Pancreas (tissue), 10 donors: ENCODE measurements at places on chromosomes 3 and 15.

- H3K4me1 ChIP-seq, result peaks cover 15% of the 10 kb centered on the region
- no peak for DNase-seq
- H3K27me3 ChIP-seq, result no peaks in the 10 kb centered on the region
- peaks cover 35% of the 10 kb centered on the region for H3K36me3 ChIP-seq
- no peak overlapping the region for H3K27ac ChIP-seq
These were observed 11.6 kb upstream of the ULK3 start for GRCh38 chr15:74854453-74855022.

- DNase-seq, result no peak
- no peak overlapping the region for H3K4me3 ChIP-seq
- H3K27ac ChIP-seq, result no peak overlapping the region
These were observed 34.9 kb downstream of the MAGEF1 start for GRCh38 chr3:184676927-184677326.

DNA sequence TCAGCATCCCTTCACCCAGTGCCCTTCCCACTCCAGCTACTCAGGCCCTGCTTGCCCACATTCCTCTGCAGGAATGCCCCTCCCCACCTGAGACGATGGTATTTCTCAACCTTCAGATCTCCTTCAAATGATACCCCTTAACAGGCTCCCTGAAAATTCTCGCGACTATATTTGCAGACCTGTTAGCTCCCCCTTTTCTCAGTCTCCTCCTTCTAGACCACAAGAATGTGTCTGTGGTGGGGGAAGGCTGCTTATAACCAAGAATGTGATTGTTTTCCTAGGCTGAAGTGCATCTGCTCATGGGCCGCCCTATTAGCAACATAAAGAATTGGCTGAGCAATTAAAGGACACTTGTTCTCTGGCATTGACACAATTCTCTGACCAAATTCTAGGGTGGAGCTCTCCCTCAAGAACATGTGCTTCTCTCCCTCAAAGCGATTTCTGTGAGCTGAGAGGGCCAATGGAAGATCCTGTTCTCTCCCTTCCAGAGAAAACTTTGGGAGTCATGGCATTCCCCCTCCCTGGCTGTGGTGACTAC, 19.1 kb upstream of the LIMD1 start:
- DNase-seq, result no peak
- no peak overlapping the region for H3K27ac ChIP-seq
- no peaks in the 10 kb centered on the region for H3K36me3 ChIP-seq
- no peaks in the 10 kb centered on the region for H3K27me3 ChIP-seq
- H3K4me1 ChIP-seq, result no peaks in the 10 kb centered on the region

DNA sequence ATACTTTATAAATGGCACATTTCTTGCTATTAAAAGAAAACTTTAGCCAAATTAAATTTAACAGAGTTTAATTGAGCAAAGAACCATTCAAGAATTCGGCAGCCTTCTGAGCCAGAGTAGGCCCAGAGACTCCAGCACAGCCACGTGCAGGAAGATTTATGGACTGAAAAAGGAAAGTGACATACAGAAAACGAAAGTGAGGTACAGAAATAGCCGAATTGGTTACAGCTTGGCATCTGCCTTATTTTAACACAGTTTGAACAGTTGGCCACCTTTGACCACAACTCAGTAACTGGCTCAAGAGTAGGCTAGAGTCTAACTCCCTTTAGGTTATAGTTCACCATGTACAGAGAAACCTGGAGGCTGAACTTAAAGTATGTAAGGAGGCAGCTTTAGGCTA, 17.6 kb downstream of the CFAP44 start:
- no peaks in the 10 kb centered on the region for H3K27me3 ChIP-seq
- no peaks in the 10 kb centered on the region for H3K4me1 ChIP-seq
- H3K27ac ChIP-seq, result no peak overlapping the region
- H3K36me3 ChIP-seq, result peaks cover 8% of the 10 kb centered on the region

GRCh38 chr15:57654153-57654852, 52.2 kb upstream of the POLR2M start:
- H3K27me3 ChIP-seq, result no peaks in the 10 kb centered on the region
- no peak overlapping the region for H3K4me3 ChIP-seq
- H3K36me3 ChIP-seq, result no peaks in the 10 kb centered on the region
- DNase-seq, result no peak

- H3K36me3 ChIP-seq, result no peaks in the 10 kb centered on the region
- no peaks in the 10 kb centered on the region for H3K4me1 ChIP-seq
- H3K27ac ChIP-seq, result no peak overlapping the region
- H3K27me3 ChIP-seq, result no peaks in the 10 kb centered on the region
- H3K4me3 ChIP-seq, result no peak overlapping the region
- DNase-seq, result no peak
These were observed 31.5 kb upstream of the XXYLT1 start for GRCh38 chr3:195302431-195302830.

DNA sequence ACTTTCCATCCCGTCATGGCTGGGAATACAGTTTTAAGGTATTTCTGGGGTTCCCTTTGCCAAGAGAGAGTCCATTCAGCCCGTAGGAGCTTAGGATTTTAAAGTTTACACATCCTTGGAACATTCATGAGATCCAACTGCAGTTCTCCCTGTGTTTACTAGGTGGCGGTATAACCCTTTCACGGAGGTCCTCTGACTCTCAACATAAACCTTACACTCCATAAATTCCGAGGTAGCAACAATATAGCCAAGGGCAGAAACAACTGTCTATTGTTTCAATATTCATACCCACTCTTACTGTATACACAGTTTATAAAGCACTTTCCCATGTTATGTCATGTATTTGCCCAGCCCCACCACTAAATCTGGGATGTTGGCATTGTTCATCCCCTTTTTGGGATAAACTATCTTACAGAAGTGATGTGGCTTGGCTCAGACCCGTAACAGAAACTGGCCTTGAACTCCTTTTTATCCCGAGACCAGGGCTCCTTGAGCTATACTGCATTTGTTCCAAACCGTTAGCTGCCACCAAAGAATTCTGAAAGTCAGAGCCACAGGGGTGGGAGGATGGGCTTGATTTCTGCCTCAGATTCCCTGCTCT, 69.2 kb upstream of the COL6A5 start:
- no peaks in the 10 kb centered on the region for H3K36me3 ChIP-seq
- DNase-seq, result no peak
- H3K4me3 ChIP-seq, result no peak overlapping the region
- no peaks in the 10 kb centered on the region for H3K27me3 ChIP-seq
